ENCODE measurements at places on chromosomes 7 and 10. TPM values are rescaled to one million over a fixed set of nuclear protein-coding genes. Genes with fewer than 3 reads are reported as not detected.

CYREN gene
- 47.4 TPM for total RNA-seq

LRRN3 gene
- total RNA-seq = not detected

NT5C3A gene
- total RNA-seq = 21.3 TPM

OPN4 gene
- not detected for total RNA-seq

HTRA1 gene
- total RNA-seq = 138 TPM

DNA sequence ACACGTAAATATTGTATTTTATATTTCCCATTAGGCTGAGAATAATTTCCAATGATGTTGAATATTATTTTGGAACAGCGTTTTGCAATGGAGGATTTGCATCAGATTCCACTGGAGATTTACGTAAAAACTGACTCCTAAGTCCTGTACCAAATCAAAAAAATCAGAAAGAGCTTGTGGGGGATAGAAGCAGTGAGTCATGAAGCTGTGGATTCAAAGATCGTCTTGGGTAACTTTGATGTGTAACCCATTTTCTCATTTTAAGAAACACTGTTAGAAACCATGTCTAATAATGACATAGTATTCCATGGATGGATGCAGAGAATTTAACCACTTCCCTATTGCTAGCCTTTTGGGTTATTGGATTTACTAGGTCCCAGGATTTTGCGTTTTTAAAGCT lies 158.6 kb downstream of the INHBA start:
- no peaks in the 10 kb centered on the region for H3K4me1 ChIP-seq
- no peak for DNase-seq
- no peak overlapping the region for H3K27ac ChIP-seq
- no peak overlapping the region for H3K4me3 ChIP-seq

DNA sequence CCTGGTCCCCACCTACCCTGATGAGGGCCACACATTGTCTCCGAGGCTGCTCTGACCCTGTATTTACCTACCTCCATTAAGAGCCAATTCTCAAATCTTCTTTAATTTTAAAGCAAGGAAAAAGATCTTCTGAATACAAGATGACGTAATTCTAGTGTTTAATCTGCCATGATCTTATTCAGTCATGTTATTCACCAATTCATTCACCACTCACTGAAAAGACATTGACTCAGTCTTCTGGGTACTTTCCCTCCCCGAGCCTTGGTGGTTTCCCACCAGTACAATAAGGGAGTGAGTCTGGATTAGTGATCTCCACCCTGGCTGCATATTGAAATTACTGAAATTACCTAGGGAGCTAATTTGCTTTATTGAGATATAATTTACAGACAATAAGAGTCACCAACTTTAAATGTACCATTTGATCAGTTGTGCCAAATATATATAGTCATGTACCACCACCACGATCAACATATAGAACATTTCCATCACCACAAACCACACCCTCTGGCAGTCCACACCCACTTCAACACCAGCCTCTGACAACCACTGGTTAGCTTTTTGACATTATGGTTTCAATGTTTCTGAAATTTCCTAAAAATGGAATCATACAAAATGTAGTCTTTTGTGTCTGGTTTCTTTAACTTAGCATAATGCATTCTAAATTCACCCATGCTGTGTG lies 117.5 kb upstream of the UNC5B start:
- no peak overlapping the region for H3K27ac ChIP-seq
- no peak overlapping the region for H3K4me3 ChIP-seq
- no peaks in the 10 kb centered on the region for H3K36me3 ChIP-seq
- H3K27me3 ChIP-seq = no peaks in the 10 kb centered on the region
- DNase-seq = no peak
- H3K4me1 ChIP-seq = no peaks in the 10 kb centered on the region

DNA sequence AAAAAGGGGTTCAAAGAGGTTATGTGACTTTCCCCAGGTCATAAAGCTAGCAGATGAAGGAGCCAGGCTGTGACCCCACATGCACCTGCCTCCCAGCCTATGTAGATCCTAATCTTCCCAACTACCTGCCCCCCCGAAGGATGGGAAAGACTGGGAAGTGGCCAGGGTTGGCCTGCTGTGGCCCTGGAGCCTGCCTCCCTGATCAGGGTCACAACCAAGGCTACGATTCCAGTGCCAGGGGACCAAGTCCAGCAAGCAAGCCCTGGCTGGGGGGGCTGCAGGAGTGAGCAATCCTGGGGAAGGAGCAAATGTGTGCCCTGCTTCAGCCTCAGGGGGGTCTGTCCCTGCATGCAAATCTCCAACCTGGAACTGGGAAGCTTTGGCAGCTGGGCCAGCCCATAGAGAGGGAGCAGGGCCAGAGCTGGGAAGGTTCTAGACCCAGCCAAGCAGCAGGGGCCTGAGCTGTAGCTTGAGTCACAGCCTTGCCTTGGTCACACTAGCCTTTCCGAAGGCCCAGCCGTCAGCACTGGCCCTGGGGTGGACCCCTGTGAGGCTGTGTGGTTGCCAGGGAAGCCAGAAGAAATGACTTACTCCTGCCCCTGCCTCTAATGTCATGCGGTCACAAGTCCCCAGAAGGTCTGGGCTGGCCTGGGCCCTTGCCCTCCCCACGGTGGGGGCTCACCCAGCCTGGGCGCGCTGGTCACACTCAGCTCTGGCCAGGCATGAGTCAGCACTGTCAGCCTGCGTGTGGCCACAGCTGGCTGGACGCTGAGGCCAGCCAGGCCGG lies 96.4 kb upstream of the ZMIZ1 start:
- H3K27ac ChIP-seq = peak overlapping the region; percentile 97
- no peak overlapping the region for H3K4me3 ChIP-seq
- peaks cover 18% of the 10 kb centered on the region for H3K4me1 ChIP-seq
- H3K36me3 ChIP-seq = no peaks in the 10 kb centered on the region
- H3K27me3 ChIP-seq = no peaks in the 10 kb centered on the region

- H3K36me3 ChIP-seq = no peaks in the 10 kb centered on the region
- DNase-seq = no peak
- no peak overlapping the region for H3K27ac ChIP-seq
- H3K4me3 ChIP-seq = no peak overlapping the region
- no peaks in the 10 kb centered on the region for H3K27me3 ChIP-seq
- H3K4me1 ChIP-seq = no peaks in the 10 kb centered on the region
Observed at GRCh38 chr10:15262036-15262713, 93.7 kb upstream of the NMT2 start.

GRCh38 chr7:106122713-106123112 lies 10.6 kb upstream of the SYPL1 start:
- peaks cover 8% of the 10 kb centered on the region for H3K4me1 ChIP-seq
- H3K36me3 ChIP-seq = no peaks in the 10 kb centered on the region
- H3K4me3 ChIP-seq = no peak overlapping the region
- H3K27ac ChIP-seq = no peak overlapping the region
- no peak for DNase-seq

DNA sequence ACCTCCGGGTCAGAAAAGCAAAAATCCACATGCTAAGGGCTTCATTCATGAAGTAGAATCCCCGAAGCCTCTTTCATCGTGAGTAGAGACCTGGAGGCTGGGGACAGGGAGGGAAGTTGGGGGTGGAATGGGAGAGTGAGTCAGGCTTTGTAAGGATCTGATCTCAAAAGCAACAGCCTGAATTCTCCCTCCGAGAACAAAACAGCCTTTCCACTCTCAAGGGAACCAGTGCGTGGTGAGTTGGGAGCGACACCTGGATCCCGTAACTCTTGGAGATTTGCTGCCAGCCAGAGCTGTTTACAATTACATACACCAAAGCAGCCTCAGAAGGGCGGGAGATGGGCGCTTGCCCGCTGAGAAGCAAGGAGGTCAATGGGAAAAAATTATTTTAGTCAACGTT lies 10.8 kb downstream of the AFAP1L2 start:
- no peaks in the 10 kb centered on the region for H3K36me3 ChIP-seq
- H3K4me1 ChIP-seq = peaks cover 7% of the 10 kb centered on the region
- H3K27ac ChIP-seq = peak overlapping the region; percentile 56
- H3K4me3 ChIP-seq = no peak overlapping the region
- DNase-seq = no peak
- H3K27me3 ChIP-seq = no peaks in the 10 kb centered on the region

DNA sequence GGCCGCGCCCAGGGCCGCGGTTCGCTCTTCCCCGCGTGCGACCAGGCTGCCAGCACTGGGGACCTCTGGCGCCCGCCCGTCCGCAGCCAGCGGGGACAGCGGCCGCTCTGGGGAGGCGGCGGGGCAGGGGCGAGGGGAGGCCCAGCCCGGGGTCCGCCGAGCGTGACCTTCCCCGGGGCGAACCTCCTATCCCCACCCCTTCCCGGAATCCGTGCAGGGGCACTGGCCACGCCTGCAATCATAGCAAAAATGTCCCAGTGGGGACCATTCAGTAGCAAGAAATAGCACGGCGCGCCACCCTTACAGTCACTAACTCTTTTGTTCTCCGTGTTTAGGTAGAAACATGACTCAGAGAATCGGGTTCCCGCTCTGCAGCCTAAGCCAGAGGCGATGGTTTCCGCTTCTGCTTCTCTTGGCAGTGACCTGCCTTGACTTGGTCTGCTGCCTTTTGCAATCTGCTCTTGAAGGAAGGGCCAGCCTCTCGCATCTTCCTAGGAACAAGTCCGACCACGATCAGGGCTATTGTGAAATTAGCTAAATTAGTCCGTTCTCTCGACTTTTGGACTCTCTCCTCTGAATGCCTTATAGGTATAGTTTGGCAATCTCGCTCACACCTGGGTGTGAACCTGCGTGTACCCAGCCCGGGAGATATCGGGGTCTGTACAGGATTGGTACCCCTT lies 79.3 kb upstream of the ACBD5 start:
- H3K36me3 ChIP-seq = no peaks in the 10 kb centered on the region
- H3K27me3 ChIP-seq = no peaks in the 10 kb centered on the region
- peak overlapping the region; percentile 53 for H3K27ac ChIP-seq
- no peak overlapping the region for H3K4me3 ChIP-seq

GRCh38 chr10:112835217-112835715 lies 114.8 kb upstream of the TCF7L2 start:
- DNase-seq = no peak
- H3K4me1 ChIP-seq = no peaks in the 10 kb centered on the region
- no peaks in the 10 kb centered on the region for H3K27me3 ChIP-seq
- H3K4me3 ChIP-seq = no peak overlapping the region

GRCh38 chr10:131921184-131921583 lies 20.4 kb downstream of the PPP2R2D start:
- no peaks in the 10 kb centered on the region for H3K4me1 ChIP-seq
- no peak overlapping the region for H3K4me3 ChIP-seq
- no peaks in the 10 kb centered on the region for H3K36me3 ChIP-seq
- H3K27me3 ChIP-seq = no peaks in the 10 kb centered on the region
- no peak overlapping the region for H3K27ac ChIP-seq

- DNase-seq = no peak
- no peaks in the 10 kb centered on the region for H3K36me3 ChIP-seq
- H3K27ac ChIP-seq = no peak overlapping the region
- no peaks in the 10 kb centered on the region for H3K27me3 ChIP-seq
Observed at GRCh38 chr10:55203319-55203718, 402.3 kb upstream of the PCDH15 start.

- H3K4me3 ChIP-seq = no peak overlapping the region
- no peaks in the 10 kb centered on the region for H3K4me1 ChIP-seq
- H3K27me3 ChIP-seq = no peaks in the 10 kb centered on the region
- no peak overlapping the region for H3K27ac ChIP-seq
Observed at GRCh38 chr7:147915781-147916180, 674.8 kb upstream of the C7orf33 start.
